ENCODE measurements at places on chromosomes 12 and 14.
A peak's percentile ranks its signal among the peaks of the same experiment; 100 is the strongest.

- DNase-seq = peak; percentile 60
Observed at GRCh38 chr12:20415641-20416040, 47.3 kb downstream of the PDE3A start.

GRCh38 chr14:68367536-68367935, 425.3 kb downstream of the ZFP36L1 start:
- peak; percentile 26 for DNase-seq

DNA sequence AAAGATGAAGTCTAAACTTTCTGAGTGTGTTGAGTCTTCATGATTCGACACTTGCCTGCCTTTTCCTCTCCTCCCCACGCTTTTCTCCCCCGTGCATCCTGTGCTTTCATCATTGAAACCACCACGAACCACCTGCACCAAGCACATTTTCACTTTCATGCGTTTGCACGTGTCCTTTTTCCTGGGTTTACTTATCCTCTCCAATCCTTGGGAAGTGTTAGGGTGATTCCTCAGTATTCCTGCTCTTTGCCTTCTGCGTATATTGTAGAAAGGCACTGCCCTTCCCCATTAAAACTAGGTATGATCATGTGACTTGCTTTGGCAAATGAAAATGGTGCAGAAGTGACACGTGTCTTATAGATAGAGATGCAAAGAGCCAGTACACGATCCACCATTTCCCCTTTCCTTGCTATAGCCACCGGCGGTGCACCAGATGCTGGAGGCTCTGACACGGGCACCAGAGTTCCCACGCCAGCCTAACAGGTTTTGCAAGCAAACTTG, 106.6 kb downstream of the BRMS1L start:
- DNase-seq = no peak

DNA sequence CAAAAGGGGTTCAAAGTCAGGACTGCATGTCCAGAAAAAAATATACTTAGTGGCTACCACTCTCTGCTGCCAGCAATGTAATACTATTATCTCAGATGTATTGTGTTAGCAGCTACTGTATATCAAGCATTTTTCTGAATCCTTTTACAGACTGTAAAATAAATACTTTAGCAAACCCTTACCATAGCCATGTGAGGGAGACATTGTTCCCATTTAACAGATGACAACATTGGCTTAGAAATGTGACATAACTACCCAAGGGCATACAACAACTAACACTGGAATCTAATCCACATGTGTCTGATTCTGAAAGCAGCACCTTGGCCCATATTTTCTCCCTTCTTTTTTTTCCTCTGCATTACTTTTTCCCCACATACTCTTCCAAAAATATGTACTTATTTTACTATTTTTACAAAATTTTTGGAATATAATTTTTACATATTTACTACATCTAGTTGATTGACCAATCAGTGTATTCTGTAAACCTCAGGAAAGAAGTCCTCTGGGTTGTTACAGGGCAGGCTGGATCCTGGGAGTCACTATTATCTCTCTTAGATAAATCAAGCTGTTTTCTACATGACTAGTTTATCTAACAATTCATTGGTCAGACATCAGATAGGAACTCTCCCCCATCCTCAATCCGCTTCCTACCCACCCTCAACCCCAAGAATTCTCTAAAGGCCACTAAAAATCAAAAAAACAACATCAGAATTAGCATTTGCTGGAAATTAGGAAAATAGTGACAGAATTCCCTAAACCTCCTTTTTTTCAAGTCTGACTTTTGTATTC, 154.1 kb downstream of the BTG1 start:
- DNase-seq = peak; percentile 65

DNA sequence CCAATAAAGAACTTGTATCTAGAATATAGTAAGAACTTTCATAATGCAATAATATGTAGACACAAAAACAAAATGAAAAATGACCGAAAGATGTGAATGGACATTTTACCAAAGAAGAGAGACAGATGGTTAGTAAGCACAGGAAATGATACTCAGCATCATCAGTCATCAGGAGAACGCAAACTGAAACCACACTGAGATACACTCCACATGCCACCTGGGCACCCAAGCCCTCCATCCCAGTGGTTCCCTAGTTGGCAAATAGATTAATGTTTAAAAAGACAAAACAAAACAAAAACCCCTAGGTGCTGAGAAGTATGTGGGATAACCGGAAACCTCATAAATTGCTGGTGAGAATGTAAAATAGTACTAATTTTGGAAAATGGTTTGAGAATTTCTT, 26.8 kb upstream of the VPS33A start:
- DNase-seq = no peak

DNA sequence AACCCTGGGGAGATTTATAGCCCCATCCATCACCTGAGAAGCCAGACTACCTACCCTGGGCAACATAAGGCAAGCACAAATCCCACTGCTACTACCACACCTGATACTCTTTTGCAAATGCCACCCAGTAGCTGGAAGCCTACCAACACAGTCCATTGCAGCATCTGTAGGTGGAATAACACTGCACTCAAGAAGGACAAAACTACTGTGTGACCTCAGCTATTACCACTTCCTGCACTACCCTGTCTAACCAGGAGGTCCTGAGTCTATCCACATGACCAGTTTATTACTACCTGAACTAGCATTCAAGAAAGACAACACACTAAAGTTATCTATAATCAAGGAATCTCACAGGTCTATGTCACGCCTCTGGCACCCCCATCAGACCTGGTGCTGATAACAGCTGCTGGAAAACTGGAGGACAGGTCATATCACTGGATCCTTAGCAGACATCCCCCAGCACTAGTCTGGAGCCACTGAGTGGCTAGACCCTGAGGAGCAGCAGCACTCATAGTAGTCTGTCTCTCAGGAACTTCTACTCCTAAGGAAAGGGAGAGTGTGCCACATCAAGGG, 2.9 kb upstream of the CLEC1A start:
- no peak for DNase-seq

GRCh38 chr12:116867523-116867922, 13.7 kb downstream of the HRK start:
- no peak for DNase-seq

- DNase-seq = no peak
Observed at GRCh38 chr12:31867292-31867691, 91.9 kb upstream of the RESF1 start.

- no peak for DNase-seq
Observed at GRCh38 chr12:124648710-124649384, 81.4 kb upstream of the NCOR2 start.

DNA sequence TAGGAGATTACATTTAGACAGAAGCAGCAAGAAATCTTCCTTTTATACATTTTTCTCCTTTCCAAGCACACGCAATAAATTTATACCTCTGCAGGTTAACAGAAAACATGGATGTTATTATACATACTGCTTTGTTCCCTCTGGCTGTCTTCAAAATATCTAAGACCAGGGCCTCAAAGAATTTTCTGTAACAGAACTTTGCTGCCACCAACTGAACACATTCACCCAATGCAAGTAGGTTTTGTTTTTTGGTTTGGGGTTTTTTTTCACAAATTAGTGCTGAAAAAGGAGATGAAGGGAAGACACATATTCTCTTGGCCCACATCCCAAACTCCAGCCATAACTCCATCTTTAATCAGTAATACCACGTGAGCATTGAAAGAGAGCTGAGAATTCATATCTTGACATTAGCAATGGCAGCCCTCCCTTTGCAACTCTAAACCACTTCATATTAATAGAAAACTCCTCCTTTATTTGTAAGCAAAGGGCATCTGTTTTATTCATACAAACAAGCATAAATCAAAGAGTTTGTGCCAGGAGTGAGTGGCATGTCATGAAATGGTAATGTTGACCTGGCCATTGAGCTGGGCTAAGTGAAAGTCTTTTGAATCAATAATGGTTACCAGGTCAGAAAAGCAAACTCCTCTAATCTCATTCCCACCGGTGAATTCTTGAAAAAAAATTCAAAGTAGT, 150.8 kb upstream of the FSCB start:
- DNase-seq = no peak

DNA sequence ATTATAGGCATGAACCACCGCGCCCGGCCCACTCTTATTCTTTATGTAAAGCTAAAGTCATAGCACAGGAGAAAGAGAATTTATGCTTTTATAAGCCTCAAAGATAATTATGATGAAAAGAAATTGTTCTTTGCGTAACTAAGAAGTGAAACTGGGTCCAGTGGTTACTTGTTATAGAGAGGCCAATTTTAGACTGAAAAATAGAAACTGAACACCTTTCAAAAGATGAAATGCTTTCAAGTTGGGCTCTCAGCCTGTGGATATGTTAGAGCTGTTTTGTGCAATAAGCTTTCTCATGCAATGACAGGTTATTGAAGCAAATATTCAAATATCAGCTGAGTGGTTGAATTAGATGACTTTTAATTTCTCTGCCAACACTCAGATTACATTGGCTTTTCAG, 7.9 kb downstream of the TMEM253 start:
- no peak for DNase-seq

GRCh38 chr12:52813885-52814709, at the start of gene KRT4:
Gene KRT4 (minus strand): TSS chr12:52814116. CDS start chr12:52814058, 58 bp downstream.
- no peak for DNase-seq

DNA sequence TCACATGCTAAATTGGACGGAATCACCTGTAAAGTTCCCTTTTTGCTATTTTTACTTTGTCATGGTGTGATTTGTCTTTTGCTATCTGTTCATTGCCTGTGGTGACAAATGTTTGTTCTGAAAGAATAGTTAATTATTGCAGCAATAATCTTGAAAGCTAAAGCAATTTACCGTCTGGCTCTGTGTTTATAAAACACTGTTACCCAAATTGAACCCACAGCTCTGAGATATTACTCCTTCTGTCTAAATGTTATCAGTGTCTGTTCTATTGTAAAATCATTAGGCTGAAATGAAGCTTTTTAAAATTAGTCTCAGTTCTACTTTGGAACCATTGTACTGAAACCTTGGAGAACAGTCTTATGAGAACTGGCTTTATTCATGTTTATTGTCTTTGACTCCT, 42.5 kb downstream of the TMX1 start:
- no peak for DNase-seq

DNA sequence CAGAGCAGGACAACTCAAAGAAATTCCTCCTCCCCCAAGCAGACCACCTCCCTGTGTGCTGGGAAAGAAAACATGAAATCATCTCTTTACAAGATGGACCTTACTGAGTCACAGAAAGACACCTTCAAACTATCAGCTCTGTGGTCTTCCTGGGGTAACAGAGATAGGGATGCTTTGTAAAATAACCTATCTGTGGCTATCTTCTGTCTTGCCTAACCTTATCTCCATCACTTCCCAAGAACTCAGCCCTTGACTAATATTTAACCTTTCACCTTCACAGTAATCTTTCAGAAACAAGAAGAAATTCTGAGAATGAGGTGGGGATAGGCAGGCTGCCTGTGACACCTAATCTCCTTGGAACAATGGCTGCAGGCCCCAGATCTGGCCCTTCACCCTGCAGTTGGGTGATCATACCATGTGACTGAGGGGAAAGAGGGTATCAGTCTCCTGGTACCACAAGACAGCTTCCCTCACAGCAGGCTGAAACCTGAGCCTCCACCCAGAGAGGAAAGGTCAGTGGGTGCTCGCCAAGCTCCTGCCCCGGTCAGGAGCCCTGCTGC, 27.4 kb upstream of the CEBPE start:
- no peak for DNase-seq

GRCh38 chr12:76922866-76923265, 44.0 kb upstream of the CSRP2 start:
- DNase-seq = no peak

- no peak for DNase-seq
Observed at GRCh38 chr12:114851981-114852380, 168.0 kb upstream of the TBX3 start.
